ENCODE measurements at places on chromosomes 12 and 14.

- DNase-seq = peak; percentile 50
These were observed 131.6 kb upstream of the FRMD6 start for GRCh38 chr14:51520087-51520486.

DNA sequence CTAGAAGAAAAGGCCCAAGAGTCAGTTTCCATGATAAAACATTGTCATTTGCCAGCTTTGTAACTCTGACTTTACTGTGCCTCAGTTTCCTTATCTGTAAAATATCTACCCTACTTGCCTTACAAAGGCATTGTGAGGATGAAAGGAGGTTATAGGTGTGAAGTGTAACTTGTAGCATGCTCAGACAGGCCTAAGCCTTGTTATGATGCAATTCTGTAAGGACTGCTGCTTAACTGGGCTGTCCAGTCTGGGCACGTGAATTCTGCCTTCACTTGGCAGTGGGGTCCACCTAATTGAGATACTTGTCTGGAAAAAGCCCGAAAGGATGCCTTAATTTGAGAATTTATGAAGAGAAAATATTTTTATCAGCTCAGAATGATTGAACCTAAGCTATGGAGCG lies 114.5 kb upstream of the DYRK2 start:
- DNase-seq = no peak

DNA sequence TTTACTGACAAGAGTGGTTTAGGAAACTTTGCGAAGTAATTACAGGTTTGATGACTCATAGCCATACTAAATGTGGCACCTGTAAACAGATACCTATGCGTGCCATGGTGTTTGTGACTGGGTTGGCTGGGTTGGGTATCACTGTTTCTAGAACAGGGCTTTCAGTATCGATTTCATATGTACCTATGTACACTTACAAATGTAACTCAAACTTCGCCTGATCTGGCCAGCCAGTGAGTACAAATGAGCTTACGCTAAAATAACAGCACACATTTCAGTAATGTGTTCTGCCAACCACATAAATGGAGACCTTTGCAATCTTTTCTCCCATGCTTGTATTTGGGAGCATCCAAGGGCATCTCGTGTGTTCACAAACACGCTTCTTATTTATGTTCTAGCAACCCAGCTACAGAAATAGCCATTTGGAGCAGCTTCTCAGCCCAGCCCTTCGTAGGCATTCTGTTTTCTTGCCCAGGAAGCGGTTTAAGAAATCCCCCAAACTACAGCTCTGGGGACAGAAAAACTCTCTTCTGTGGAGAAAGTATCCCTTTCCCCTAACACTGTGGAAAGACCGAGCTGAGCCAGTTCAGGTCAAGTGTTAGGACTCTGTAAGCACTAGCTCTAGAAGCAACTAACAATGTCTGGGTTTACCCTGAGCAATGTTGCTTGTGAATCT lies 42.3 kb upstream of the MDM1 start:
- no peak for DNase-seq

DNA sequence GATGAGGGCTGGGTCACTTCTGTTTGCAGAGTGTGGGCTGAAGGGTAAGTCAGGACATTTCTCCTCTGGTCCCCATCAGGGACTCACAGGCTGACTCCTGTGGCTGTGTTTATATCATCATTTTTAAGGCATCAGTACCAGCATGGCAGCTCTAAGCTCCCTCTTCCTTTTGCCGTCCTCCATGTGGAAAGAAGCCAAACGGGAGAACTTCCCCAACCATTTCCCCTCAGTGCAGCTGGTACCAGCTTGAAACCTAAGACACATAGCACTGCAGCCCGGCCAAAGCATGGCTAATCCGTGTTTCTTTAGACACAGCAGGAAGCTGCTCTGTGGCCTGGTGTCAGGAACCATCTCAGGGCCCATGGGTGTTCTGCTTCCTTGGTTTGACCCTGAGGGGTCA lies 31.9 kb upstream of the ATP2A2 start:
- no peak for DNase-seq

DNA sequence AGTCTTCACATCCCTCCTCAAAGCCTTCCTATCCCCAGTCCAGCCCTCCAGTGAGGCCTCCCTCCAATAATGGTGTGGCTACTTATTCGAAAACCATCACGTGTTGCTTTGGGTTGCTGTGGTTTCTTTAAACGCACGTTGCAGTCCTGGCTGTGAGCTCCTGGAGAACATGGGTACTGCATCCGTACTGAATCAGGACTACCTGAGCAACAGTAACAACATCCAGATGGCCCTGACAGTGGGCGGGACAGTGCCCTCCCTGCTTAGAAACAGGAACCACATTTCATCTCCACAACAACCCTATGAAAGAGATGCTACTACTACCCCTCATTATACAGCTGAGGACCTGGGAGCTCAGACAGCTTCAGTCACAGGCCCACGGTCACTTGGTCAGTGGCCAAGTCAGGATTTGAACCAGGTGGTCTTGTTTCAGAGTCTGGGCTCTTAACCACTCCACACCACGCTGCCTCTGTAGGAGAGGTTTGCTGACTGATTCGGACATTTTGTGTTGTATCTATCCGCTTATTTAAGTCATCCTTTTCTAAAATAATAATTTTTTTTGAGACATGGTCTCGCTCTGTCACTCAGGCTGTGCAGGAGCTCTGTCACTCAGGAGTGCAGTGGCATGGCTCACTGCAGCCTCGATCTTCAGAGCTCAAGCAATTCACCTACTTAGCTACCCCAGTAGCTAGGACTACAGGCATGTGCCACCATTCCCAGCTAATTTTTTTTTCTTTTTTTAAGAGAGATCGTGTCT lies 104.8 kb downstream of the DPF3 start:
- no peak for DNase-seq

GRCh38 chr12:109763201-109763841 lies 49.7 kb downstream of the FAM222A start:
- peak; percentile 38 for DNase-seq

GRCh38 chr14:64681796-64682710 lies 22.2 kb upstream of the PLEKHG3 start:
- peak; percentile 84 for DNase-seq

- DNase-seq = no peak
These were observed 1.3 kb downstream of the DDX51 start for GRCh38 chr12:132142679-132143335.

GRCh38 chr12:59637692-59638070 lies 41.9 kb downstream of the SLC16A7 start:
- no peak for DNase-seq

DNA sequence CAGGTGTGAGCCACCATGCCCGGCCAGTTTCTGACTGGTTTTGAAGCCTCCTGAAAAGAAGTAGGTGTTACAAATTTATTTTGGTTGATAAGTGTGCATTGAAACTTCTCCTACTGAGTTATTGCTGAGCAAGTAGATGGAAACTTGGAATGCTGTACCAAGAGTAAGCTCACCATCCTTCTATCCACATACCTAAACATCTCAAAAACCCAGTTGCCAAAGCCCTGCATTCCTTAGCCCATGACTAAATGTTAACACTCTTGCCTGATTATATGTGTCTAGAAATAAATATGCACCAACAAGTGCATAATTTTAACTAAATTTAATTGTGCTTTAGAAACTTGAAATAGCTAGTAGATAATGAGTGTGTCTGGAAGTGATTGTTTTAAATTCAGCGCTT lies 357.8 kb downstream of the DUSP6 start:
- DNase-seq = peak; percentile 60

- no peak for DNase-seq
These were observed 33.1 kb upstream of the MMP17 start for GRCh38 chr12:131795064-131795463.

DNA sequence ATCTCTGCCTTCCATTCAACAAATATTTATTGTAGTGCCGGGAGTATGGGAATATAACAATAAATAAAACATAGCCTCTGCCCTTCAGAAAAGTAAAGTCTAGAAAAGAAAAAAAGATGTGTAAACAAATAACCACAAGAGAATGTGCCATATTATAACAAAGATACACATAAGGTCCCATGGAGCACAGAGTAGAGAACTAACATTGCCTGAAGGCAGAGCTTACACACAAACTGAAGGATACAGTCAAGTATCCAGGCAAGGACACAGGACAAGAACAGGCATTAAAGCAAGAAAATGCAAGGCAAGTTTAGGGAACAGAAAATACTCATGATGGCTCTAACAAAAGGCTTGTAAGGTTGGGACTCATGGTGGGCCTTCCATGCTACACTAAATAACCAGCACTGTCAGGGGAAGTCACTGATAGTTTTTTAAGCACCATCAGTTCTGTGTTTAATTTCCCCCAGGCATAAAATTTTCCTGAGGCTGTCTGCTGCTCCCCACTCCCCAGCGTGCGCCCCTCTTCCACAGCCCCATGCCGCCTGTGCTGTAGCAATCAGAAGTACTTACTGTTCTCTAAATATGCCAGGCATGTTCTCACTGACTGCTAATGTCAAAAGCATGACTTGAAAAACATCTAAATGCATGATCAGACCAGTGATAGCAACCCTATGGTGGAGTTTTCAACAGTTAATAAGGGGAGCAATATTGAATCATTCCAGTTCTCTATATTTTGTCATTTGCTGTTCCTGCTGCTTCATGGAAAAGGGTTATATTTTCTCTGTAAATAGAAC lies 77.8 kb downstream of the ANKS1B start:
- DNase-seq = no peak

DNA sequence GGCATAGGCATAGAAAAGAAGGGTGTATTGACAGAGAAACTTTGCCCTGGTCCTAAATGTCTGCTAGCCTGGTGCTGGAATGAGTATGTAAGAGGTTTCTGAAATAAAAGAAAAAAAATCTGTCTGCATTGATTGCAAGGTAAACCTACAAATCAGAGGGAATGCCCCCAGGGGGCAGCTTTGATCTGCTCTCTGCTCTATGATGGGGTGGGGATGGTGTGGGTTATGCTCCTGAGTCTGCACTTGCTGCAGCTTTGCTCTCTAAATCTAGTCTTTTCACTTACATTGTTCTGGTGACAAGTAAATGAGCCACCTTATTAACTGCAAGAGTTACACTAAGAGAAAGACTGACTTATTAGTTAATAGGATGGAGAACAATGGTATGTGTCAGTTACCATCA lies 468.4 kb upstream of the STXBP6 start:
- no peak for DNase-seq

DNA sequence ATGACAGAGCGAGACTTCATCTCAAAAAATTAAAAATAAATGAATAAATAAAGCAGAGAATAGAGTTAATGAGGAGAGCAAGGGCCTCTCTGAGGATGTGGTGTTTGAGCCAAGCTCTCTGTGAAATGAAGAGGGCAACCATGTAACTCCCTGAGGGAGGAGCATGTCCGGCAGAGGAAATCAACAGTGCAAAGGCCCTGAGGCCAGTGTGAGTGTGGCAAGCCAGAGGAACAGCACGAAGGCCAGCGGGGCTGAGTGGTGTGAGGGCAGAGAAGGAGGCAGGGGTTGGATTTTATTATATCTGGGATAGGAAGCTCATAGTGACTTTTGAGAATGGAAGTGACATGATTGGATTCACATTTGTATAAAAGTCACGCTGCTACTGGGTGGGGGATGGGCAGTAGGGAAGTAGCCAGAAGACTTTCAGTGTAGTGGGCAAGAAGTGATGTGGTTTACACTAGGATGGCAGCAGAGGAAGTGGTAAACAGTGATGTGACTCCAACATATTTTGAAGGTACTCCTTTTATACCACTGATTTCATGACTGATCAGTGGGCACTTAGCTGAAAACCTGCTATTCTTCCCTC lies 10.3 kb upstream of the LRP1-AS start:
- no peak for DNase-seq

DNA sequence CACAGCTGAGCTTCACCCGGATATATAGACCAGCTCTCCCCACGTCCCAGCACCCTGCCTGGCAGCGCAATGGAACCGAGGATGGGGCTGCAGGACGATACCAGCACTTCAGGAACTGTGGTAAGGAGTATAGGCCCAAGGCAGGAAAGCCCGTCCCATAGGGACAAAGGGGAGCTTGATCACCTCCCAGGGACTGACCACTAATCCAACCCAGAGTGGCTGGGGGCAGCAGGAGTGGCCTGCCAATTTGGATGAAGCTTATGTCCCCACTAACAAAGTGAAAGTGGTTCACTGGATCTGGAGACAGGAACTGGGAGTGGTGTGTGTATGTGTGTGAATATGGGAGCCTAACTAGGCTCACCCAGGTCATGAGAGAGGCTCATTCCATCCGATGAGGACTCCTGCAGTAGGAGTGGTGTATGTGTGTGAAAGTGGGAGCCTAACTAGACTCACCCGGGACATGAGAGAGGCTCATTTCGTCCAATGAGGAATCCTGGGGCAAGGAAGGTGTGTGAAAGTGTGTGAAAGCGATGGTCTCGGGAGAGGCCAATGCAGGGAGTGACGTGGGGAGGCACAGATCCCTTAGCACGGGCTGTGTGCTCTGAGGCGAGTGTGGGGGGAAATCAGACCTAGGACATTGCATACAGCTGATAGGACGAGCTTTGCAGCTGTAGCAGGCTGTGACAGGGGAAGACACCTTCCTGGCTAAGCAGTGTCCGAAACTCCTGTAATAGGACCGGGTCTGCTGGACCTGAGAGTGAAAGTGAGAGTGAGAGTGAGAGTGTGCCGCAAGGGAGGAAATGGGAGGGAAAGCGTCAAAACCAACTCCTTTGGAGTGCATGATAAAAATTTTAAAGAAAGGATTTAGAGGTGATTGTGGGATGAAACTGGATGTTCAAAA lies 25.7 kb downstream of the KLRK1 start:
- DNase-seq = peak; percentile 47

GRCh38 chr14:57060276-57060955 lies 208.3 kb downstream of the EXOC5 start:
- no peak for DNase-seq

GRCh38 chr14:74988131-74988530 lies 14.6 kb upstream of the EIF2B2 start:
- peak; percentile 55 for DNase-seq

GRCh38 chr14:38490273-38490672 lies 234.4 kb upstream of the CLEC14A start:
- DNase-seq = no peak

- peak; percentile 71 for DNase-seq
These were observed 83.2 kb upstream of the HMGA2 start for GRCh38 chr12:65740873-65741600.

DNA sequence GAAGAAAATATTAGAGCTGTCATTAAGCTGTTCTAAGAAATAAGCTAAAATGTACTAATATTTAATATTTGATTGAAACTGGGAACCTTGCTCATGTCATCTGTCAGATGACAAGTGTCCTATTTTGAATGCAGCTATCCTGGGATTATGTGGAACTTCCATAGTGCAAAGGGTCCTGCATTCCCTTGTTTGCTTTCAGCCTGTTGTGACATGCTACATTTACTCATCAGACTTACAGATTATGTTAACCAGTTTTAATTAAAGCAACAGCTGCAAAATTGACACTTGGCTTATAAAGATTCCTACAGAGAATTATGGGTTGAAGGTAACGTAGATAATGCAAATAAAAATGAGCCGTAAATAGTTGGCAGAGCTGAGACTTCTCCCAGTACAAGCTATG lies 458.4 kb upstream of the RGS6 start:
- no peak for DNase-seq

- peak; percentile 69 for DNase-seq
These were observed 4.3 kb upstream of the MYF6 start for GRCh38 chr12:80702889-80703805.

- DNase-seq = no peak
These were observed 14.1 kb downstream of the GPX2 start for GRCh38 chr14:64928239-64929013.
